Activated CD4-positive, alpha-beta T cell treated with anti-CD3 and anti-CD28 coated beads, Interleukin-2, Interleukin-4, amounts not matched to agents 100 ng/mL and 50 ng/mL, durations not matched to agents 16 hours and 8 hours (primary cell): ENCODE measurements at places on chromosomes 3 and 15.

- no peak for DNase-seq
Measured at GRCh38 chr3:188365184-188365583, 211.2 kb downstream of the LPP start.

- DNase-seq, result no peak
Measured at GRCh38 chr3:42526616-42527367, 24.3 kb downstream of the VIPR1 start.

GRCh38 chr3:122055215-122055614 lies at the start of gene CD86:
Gene CD86 (plus strand): TSS chr3:122055362. CDS start chr3:122055490, 128 bp downstream.
- DNase-seq, result peak; percentile 45

- peak; percentile 23 for DNase-seq
Measured at GRCh38 chr15:96345560-96346399, 15.3 kb downstream of the NR2F2 start.

DNA sequence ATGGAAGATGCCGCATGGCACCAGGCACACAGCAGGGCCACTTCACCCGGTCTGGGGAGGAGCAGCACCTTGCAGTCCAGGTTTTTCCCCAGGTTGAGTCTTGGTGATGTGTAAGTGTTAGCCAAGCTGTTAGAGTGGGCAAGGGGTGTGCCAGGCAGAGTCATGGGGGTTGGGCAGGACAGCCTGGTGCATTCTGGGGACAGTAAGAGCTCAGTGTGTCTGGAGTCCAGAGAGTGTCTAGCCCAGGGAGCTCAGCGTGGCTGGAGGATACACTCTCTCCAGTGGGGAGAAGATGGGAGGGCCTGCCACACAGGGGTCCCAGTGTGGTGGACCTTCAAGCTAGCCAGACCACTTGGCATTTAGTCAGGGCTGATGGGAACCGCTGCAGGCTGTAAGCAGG lies 87.4 kb downstream of the AAGAB start:
- DNase-seq, result no peak

DNA sequence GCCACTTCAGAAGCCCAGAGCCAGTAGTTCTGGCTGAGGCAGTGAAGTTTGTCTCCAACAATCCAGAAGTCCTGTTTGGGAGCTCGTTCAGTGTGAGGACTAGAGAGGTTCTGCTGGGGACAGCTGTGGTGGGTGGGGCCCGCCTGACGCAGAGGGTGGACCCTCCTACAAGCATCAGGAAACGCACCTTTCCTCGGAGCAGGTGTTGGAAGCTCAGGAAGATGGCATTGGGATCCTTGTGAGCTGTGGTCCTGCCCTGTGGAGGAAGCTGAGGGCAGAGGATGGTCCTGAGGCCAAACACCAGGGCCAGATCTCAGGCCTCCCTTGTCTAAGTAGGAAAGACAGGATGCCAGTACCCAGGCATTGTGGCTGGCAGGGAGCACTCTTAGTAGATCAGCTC lies 5.1 kb downstream of the THPO start:
- no peak for DNase-seq

GRCh38 chr15:100651253-100651652 lies 48.9 kb downstream of the ASB7 start:
- DNase-seq, result no peak

DNA sequence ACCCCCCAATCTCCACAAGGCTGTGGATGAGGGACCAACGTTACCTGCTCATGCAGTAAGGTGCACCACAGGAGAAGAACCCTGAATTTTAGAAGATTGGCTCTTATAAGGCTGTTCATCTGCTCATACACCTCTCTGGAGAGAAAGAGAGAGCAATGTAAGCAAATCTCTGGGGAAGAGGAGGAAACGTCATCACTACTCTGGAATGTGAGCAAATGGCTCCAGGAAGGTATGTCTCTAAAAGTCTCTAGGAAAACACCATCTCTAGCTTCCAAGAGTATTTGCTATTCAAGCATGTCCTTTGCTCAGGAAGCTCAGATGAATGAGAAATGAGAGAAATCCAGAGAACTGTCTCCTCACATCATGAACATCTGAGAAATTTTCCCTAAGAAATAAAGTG lies 235.4 kb downstream of the TBL1XR1 start:
- no peak for DNase-seq

DNA sequence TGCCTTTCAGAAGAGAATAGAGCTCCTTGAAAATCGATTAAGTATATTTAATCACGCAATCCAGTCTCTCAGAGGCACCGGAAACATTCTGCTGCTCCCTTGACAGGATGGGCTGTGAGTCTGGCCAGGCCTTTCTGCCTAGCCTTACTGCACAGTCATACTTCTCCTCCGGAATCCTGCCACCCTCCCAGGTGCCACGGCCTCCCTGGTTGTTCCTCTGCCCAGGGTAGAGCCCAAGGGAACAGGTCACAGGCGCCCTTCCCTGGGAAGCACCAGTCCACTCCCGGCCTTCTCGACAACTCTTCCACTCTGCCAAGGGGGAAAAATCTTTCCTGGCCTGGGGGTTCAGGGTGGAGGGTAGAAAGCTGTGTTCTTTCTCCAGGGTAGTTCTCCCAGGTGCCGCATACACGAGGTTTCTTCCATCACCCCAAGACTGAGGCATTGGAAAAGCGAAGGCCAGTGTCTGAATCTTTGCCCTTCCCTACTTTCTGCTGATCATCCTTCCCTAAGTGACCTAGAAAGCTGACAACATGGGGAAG lies 17.4 kb upstream of the SYNM start:
- DNase-seq, result no peak

GRCh38 chr15:62840526-62841268 lies 201.8 kb upstream of the TPM1 start:
- DNase-seq, result no peak

GRCh38 chr3:134317106-134317947 lies 56.9 kb downstream of the AMOTL2 start:
- DNase-seq, result no peak

DNA sequence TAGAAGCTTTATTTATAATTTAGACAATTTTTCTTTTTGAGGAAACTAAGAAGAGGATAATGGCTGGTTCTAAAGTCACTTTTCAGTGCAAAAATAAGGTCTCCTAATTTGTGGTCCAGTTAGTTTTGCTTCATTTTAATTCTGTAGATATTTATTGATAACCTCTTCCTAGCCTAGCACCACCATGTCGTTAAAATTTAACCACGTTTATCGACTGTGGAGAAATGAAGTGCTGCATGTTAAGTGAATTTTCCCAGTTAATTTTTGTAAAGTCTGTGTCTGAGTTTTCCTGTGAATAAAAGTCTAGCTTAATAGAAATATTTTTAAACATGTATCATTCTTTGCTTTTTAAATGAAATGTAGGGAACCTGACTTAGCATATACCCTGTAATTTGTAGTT lies 16.7 kb downstream of the LRRC28 start:
- DNase-seq, result no peak

GRCh38 chr15:46901001-46901400 lies 816.3 kb upstream of the SEMA6D start:
- DNase-seq, result no peak

- DNase-seq, result no peak
Measured at GRCh38 chr3:45214061-45214680, 11.9 kb downstream of the TMEM158 start.

GRCh38 chr3:169112153-169112892 lies 551.2 kb downstream of the MECOM start:
- no peak for DNase-seq

DNA sequence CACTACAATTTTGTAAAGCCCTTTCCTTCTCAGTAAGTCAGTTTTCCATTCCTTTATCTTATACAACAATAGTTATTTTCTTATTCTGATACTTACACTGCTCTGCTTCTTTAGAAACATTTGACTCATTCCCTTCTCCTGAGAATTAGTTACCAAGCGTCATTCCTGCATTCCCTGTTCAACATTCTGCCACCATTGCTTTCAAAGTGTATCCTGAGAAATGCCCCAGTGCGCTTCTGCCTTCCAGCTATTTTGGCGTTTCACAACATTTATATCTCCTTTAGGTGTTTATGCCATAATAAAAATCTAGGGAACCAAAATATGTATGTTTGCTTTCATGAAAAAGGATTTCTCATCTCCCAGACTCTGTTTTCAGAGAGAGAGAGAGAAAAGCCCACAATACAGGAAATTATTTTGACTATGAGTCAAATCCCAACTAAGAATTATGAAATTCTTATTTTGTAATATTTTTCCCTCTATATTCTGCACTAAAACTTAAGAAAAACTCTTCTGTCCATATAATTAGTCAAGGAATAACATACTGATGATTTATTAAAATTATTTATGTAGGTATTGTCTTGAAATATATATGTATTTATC lies 118.2 kb upstream of the RAP2B start:
- no peak for DNase-seq

DNA sequence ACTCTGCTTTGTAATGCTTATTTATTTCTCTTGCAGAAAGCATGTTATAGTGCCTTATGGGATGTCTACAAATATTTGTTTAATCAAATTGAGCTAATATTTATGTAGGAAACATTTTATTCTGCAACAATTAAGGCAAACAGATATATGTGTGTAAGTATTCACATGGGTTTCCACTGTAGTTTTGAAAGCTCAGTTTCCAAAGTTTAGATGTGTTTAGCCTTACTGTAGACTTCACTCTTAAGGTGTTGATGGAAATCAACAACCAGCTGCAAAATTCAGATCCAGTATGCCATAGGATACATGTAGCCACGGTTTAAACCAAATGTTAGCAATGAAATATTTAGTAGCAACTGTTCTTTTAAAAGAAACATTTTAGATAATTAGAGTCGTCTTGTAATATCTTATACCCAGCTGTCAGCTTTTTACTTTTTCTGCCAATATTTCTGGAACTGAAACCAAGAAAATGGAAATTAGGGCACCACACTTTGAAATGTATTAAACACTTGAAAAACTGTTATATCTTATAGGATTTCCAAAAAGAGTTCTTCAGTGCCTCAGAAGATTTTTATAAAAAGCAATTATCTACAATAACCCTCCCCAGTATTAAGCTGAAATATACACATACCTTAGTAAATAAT lies 18.5 kb downstream of the PIK3CA start:
- DNase-seq, result no peak

- no peak for DNase-seq
Measured at GRCh38 chr3:177935047-177935446, 601.2 kb upstream of the KCNMB2 start.

DNA sequence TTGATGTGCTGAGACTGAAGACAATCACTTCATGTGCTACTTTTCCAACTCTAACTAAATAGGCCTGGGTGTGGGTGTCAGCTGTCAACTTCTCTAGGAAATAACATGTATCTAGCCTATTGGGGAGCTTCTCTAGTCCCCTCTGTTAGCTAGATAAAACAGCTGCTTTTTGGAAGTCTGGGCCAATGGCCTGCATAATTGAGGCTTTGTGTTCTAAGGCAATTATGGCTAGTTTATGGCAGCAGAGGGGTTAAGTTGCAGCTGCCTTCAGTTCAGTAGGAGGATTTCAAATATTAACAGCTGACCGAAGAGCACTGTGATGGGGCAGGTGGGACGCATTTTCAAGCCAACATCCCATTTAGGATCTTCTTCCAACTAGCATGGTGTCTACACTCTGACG lies 6.4 kb downstream of the COL8A1 start:
- no peak for DNase-seq

DNA sequence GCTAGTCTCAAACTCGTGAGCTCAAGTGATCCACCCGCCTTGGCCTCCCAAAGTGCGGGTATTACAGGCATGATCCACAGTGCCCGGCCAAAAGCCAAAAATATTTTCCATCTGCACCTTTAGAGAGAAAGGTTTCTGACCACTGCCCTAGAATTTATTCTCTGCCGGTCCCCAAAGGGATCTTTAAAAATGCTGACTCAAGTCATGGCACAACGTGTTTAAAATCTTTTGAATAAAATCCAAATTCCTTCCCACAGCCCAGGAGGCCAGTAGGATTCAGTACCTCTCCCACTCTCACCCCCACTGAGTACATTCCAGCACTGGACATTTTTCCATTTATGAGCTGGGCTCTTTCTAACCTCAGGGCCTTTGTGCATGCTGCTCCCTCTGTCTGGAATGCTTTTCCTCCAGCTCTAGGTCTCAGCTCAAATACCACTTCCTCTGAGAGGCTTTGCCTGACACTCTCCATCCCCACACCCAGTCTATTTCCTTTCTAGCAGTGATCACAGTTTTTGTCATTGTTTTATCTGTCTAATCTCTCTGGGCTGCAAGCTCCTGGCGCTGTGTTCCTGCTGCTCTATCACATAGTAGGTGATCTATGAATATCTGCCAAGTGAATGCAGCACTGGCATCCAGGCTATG lies 502.9 kb downstream of the SHQ1 start:
- peak; percentile 44 for DNase-seq

DNA sequence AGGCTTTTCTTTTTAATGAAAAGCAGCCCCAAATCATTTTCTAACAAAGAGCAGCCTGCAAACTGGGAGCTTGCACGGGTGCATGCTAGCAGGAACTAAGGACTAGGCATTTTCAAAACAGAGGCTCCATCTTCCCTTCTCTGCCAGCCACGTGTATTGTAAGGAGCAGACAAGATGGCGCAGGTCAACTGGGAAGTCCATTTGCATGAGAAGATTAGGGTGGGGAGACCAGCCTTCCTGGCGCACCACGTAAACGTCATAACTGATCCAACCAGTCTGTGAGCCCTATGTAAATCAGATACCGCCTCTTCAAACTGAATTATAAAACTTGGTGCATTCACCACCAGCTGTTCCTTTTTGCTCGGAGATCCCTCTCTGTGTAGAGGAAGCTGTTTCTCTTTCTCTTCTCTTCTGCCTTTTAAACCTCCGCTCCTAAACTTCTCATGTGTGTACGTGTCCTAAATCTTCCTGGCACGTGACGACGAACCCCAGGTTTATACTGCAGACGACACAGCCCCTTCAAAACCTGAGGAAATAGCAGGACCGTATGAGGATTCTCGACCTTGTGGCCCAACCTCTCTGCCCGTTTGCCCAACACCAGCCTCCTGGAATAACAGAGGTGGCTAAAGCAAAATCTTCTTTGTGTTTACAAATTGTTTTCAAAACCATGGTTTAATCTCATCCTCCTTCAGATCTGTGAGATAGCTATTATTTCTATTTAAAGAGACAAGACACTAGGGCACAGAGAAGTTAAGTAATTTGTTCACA lies 26.4 kb upstream of the SLC30A4 start:
- no peak for DNase-seq

GRCh38 chr3:31985831-31986230 lies 4.3 kb downstream of the ZNF860 start:
- no peak for DNase-seq

DNA sequence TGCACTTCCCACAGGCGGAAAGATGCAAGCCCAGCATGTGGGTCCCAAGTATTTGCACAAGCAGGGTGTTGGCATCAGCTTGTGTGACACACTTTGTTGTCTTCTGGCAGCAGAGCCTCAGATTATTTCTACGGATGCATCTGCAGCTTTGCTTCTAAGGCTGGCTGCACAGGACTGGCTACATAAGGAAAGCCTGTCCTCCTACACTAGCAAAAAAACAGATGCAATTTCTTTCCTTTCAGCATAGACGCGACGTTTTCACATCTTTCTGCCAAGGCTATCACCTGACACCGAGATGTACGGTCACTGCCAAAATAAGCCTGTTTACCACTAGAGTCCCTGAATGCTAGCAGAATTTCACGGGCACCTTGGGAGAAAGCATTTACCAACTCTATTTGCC lies 13.5 kb downstream of the MRPS11 start:
- no peak for DNase-seq

DNA sequence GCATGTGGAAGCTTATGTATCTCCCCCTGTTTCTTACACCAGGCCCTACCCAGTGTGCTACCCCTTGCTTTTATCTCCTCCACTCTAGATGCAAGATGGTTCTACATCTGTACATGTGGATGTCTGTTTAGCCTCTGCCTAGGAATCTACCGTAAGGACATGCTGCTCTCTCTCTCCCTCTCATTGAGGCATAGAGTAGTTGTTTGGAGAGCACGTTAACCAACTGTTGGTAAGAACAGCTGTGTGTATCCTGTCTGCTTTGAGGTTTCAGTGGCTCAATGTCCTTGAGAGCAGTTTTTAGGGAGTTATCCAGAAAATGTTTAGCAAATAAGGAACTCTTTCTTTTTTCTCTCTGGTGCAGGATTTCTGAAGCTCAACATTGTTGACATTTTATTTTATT lies 152.8 kb downstream of the DNAJB8 start:
- no peak for DNase-seq
